ENCODE measurements at places on chromosomes 2 and 18.

- DNase-seq = no peak
Measured at GRCh38 chr2:74110537-74110936, 37.2 kb downstream of the BOLA3 start.

DNA sequence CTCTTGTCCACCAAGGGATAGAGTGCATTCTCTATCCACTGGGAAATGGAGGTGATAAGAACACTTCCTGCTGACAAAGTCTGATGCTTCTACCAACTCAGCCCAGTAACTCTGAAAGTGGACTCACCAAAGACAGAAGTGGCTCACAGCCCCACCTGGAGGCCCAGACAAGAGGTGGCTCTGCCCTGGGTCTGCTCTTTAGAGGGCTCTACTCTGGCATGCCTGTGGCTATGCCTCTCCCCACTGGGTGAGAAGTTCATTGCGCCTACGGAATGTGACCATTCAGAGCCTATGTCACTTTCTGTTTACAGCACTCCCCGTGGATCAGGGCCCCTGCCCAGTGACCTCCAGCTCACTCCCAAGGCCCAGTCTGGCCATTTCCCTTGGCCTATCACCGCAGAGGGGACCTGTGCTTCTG, 13.5 kb upstream of the XDH start:
- DNase-seq = no peak

DNA sequence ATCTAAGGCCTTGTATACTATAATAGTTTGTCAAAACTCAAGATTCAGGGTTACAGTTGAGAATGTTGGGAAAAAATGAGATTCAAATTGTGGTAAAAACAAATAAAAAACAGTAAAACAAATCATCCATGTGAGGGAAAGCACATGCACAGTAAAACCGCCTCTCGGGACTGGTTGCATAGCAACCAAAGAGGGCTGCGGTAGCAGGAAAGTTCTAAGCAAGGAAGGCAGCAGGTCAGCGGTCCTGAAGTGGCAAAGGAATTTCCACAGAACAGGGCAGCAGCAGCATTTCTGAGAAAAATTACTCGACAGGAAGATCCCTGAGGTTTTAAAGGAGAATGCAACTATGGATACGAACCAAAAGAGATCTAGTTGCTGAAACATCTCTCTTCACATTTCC, 93.7 kb downstream of the DYNAP start:
- no peak for DNase-seq

DNA sequence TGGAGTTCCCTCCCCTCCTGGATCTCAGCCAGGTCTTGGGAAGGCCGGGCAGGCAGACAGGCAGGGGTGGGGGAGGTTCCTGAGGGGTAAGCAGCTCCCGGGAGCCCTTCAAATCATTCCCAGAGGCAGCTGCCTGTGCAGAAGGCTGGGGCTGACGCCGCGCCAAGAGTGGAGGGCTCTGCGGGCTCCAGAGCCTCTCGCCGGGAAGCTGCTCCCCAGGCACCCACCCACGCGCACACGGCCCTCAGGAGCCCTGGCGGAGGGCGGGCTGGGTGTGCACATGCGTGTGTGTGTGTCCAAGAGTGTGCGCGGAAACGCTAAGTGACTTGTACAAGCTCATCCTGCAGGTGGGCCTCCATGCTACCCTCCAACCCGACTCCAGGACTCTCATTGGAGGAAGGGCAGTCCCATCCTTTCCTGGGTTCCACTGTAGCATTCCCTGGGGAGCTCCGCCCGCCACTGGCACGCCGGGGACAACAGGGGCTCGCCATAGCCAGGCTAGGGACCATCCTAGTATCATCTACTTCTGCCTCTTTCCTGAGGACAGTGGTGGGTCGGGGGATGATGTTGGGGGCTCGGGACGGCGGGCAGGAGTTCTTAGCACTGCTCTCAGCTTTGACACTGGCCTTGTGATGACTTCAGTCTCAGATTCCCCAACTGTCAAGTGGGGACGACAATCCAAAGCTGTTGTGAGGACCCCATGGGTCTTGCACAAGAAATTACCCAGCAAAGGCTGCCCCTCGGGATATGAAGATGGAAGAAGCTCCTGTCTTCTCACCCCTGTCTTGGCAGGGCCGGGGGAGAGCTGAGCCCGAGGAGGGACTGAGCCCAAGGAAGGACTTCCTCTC, 50.3 kb downstream of the INHBB start:
- no peak for DNase-seq

DNA sequence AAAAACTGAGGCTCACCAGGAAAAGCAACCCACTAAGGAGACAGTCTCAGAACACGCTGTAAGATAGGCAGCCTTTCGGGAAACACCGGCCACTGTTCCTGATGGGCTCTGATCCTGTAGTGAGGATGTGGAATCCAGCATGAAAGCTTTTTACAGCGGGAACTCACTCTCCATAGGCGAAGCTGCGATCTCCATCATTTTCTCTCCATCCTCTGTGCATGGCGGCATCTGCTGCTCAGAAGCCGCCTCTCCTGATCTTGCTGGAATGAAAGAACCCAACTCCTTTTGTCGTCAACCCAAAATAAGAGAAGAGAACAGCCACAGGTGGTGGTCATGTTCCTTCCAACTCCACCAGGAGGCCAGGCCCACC, 49.9 kb downstream of the TMEM18 start:
- no peak for DNase-seq

DNA sequence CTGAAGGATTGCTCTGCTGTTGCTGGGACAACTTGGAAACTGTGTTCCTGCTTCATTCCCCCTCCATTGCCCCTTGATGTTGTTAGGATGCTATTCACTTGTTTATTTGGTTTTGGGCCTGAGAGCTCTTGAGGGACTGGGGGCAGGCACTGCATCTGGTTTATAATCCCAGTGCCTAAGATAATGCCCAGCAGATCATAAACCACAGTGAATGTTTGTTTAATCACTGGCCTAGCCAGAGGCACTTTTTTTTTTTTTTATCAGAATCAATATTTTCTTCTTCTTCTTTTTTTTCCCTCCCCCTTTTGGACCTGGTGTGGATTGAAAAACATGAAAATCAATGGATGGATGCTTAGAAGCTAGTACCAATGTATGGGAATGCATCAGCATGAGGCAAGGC, 38.1 kb downstream of the KCNS3 start:
- no peak for DNase-seq

GRCh38 chr18:27769152-27769551, 407.8 kb downstream of the CDH2 start:
- DNase-seq = no peak

DNA sequence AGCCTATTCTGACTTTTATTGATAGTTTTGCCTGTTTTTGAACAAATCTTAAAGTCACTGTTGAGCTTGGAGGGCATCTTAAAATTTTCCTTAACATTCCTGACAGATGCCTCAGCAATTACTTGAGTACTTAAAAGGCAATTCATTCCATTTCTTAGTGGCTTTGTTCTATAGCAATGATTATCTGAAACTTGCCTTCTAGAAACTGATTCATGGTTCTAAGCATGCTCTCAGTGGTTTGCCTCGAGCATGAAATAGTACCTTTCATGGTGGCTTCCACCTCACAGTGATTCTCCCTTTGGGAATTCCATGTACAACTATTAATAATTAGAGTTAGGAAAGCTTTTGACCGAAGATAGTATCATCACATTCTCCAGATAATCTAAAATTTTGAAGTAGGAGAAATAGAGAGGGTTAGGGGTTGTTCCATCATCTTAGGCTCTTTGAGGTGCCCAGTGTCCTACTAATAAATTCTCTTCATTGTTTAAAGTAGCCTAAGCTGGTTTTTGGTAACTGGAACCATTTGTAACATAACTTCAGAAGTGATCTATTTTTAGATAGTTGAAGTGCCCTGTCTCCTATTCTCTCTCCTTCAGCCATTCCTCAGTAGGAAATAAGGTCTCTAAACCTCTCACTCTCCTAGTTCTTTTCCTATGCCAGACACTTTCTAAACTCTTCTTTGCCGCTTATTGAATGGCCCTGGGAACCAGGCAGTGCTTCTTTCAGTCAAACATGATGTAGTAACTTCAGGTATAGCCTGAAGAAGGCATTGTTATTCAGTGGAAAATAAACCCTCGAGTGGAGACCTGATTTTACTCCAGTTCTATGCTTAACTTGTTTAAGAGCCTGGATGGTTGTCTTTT, 156.1 kb downstream of the HAUS1 start:
- DNase-seq = no peak

GRCh38 chr2:29844713-29845326, 76.6 kb downstream of the ALK start:
- DNase-seq = no peak

- no peak for DNase-seq
Measured at GRCh38 chr18:29960539-29960938, 1082.0 kb downstream of the DSC3 start.

GRCh38 chr2:25331686-25332365, 9.9 kb downstream of the DNMT3A start:
- DNase-seq = no peak

DNA sequence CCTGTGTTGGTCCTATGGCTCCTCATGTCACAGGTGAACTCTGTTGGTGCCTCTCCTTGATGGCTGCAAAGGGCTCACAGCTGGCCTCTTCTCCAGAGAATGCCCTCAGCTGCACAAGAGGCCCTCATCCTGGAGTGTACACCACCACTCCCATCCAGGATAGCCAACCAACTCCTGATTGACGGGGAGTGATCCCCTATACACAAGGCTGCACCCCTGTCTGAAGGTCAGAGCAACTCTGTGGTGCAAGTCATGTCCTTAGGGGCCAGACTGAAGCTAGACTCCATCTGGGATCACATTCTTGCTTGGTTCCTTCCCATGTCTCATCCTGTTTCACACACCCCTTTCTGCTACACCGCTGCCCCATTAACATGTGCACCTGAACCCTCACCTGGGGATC, 41.7 kb upstream of the ATL2 start:
- DNase-seq = no peak

DNA sequence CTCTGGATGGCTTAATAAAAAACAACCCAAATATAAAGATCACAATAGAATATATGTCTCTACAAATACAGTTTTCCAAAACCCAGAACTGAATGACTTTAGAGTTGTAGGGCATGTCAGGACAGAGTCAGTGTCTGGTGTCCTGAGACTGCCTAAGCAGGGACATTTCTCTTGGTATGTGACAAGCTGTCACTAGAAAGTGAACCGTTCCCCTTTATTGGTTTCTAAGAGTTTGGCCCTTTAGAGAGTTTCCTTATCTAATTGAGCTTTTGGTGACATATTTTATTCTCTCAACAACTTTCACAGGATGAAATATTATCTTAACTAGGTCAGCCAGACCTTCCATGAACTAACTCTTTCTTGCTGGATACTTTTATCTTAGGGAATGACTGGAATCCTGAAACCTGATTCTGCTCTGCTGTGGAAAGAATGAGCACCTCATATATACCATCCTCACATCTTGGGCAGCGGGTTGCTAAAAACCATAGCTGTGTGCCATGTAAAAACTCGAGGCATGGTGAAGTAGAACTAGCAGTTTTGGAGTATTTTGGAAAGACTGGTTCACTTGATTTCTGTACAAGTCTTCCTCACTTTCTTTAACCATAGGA, 54.8 kb downstream of the CAVIN2 start:
- DNase-seq = no peak

DNA sequence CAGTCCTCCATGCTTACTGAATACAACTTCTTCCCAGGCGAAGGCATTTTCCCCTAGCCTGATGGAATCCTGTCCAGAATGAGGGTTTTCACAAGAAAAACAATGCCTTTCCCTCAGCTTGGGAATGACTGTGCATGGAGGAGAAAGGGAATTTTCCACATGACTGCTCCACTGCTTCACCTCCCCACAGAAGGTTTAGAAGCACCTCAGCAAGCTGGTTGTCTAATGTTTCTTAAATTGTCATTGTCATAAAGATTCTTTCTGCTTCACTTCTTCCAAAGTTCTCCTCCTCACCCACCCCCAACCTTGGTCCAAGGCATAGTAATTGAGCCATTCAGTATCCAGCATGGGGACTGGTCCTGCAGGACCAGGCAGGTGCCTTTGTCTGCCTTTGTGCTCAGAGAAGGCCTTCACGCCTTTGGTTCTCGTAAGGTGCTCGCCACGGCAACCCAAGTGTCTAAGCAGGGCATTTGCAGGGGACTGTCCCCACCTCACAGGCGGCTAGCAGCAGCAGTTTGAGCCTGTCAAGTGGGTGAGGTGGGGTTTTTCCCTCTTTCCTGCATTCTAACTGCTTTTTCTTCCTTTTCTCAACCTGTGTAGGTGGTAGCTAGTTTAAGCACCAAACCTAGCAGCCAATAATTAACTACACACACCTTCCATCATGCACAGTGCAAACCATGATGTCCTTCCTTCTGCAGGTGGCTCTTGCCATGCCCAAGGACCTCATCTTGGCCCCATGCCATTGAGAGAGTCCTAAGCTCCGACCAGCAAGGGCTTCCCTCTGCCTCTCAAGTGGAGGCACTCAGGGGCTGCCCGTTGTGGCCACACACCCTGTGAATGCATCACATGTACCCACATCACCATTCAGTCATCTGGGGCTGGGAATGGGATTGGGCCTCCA, 65.7 kb upstream of the BCL2L11 start:
- no peak for DNase-seq

GRCh38 chr2:69918401-69918800, 3.5 kb downstream of the MXD1 start:
- DNase-seq = no peak

DNA sequence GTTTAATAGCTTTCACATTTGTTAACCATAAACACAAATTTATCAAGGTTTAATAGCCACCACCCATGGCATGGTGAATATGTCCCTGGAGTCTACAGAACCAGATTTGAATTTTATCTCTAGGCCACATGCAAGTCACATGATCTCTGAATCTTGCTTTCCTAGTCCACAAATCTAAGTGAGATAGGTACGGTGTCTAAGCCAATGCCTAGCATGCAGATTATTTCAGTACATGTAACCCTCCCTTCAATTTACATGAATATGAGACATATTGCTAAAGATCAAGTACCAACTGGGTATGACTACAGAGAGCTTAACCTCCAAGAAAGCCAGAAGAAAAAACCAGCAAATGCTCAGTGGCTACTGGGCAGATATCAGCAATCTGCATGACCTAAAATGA, 10.0 kb downstream of the ZNF24 start:
- no peak for DNase-seq

DNA sequence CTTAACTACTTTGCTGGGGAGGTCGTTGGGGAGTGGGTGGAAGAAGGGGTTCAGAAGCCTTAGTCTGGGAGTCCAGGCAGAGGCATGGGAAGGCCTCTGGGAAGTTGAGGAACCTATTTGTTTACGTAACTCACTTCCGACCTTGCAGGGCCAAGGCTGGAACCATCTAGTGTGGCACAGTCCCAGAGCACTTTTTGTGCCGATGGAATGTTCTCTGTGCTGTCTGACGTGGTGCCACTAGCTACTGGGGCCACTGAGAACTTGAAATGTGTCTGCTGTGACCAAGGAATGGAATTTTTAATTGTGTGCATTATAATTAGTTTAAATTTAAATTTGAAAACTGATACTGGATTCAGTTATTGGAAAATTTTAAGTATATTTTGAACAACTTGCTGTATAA, 139.7 kb downstream of the FAM161A start:
- DNase-seq = no peak

DNA sequence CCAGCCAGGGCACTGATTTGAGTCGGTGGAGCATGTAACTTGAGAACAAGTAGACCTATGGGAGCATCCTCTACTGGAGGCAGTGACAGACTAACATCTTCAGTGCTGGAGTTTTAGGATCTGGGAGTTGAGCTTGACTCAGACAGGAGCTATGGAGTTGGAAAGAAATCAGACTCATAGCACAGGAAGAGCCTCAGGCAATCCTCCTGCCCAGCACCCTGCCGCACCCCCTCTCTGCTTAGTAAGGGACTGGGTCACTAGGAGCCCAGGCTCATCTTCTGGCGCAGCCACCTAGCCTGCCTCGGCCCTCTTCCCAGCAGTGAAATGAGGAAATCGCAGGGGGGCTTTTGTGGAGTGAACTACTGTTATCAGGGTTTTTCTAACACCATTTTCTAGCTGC, 3.6 kb downstream of the ARID5A start:
- no peak for DNase-seq

GRCh38 chr2:202032846-202033316, 774 bp upstream of the FZD7 start:
- peak; percentile 10 for DNase-seq
